ENCODE measurements at places on chromosomes 1 and 21. TPM values are rescaled to one million over a fixed set of nuclear protein-coding genes. Genes with fewer than 3 reads are reported as not detected.

Gene CLEC20A
- total RNA-seq = not detected

DNA sequence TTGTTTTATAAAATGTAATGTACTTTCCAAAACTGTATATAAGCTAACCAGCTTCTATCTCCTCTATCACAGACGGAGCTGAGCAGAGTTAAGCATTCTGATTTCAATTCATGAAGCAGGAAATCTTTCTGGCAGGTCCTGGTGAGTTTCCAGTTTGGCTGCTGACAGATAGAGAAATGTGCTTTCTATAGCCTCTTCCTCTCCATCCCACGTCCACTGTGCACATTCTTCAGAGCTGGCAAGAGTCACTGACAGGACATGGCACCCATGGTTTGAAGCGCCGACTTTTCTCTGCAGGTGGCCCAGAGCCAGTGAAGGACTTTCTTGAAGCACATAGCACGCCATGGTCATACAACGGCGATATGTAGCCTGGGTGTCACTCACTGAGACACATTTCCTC, 52.3 kb upstream of the POU2F1 start:
- no peak for DNase-seq

- no peak for DNase-seq
Measured at GRCh38 chr1:87170157-87170556, 158.5 kb upstream of the LMO4 start.

Gene ZZZ3
- total RNA-seq = 52.4 TPM

DNA sequence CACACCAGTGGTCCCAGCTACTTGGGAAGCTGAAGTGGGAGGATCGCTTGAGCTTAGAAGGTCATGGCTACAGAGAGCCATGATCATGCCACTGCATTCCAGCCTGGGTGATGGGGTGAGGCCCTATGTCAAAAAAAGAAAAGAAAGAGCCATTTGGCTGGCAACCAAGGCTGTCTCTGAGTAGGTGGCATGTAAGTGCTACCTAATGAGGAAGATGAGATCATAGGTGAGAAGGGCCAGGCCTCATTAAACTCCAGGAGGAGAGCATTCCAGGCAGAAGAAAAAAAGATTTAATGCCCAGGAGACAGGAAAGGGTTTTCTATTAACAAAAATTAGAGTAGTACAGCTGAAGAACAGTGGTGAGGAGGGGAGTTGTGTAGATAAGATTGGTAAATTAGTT, 103.4 kb upstream of the ZNF678 start:
- no peak for DNase-seq

DNA sequence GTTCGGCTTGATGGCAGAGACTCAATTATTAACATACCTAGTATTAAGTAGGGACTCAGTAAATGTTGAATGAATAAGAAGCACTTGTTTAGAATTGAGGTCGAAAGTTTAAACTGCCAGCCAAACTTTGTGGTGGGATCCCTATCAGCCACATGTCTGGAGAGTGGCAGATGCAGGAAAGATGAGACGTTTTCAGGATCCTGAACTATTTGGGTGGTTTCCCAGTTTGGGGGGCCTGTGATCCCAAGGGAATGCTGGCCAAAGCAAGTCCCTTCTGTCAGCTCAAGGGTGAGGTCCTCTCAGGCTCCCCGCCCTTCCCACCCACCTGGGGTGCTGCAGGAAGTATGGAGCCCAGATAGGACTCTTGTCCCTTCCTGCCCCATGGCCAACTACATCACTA, 38.6 kb downstream of the KCNC4 start:
- no peak for DNase-seq

- no peak for DNase-seq
Measured at GRCh38 chr1:222920169-222920568, 105.3 kb downstream of the DISP1 start.

- DNase-seq = no peak
Measured at GRCh38 chr1:204414016-204414415, 2.4 kb upstream of the PPP1R15B start.

- no peak for DNase-seq
Measured at GRCh38 chr1:24970926-24971875, 41.1 kb upstream of the RUNX3 start.

Measured in neural crest cell (in vitro differentiated cells).